ENCODE measurements at places on chromosomes 2 and 18.

DNA sequence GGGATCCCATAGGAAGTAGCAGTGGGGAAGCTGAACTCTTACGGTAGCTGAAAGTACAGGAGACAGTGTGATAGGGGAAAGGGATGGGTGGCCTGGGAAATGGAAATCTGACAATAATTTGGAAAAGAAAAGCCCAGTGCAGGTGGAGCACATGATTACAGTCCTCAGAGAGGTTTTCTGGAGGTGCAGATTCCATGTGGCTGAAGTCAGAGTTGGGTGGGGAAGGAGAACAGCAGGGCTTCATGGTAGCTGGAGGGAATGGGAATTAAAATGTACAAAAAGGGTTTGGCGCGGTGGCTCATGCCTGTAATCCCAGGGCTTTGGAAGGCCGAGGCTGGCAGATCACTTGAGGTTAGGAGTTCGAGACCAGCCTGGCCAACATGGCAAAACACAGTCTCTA lies 12.2 kb downstream of the HRH4 start:
- DNase-seq, result no peak

- no peak for DNase-seq
Measured at GRCh38 chr2:190961918-190962487, 52.0 kb downstream of the STAT1 start.

DNA sequence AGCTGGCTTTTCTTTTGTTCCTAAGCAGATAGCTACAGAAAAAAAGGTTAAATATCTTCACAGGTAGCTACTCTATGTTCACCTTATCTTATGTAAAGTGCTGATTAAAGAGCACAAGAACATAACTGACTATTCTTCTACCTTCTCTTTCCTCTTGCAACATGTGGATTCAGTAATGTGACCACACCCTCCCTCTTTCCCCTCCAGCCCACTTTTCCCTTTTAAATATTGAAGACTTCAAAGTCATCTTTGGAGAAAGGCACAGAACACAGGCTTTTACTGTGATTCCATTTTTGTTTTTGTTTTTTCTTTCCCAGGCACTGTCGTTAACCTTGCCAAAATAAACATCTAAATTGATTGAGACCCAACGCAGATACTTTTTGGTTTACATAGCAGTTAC lies 418.1 kb upstream of the CDH20 start:
- no peak for DNase-seq

DNA sequence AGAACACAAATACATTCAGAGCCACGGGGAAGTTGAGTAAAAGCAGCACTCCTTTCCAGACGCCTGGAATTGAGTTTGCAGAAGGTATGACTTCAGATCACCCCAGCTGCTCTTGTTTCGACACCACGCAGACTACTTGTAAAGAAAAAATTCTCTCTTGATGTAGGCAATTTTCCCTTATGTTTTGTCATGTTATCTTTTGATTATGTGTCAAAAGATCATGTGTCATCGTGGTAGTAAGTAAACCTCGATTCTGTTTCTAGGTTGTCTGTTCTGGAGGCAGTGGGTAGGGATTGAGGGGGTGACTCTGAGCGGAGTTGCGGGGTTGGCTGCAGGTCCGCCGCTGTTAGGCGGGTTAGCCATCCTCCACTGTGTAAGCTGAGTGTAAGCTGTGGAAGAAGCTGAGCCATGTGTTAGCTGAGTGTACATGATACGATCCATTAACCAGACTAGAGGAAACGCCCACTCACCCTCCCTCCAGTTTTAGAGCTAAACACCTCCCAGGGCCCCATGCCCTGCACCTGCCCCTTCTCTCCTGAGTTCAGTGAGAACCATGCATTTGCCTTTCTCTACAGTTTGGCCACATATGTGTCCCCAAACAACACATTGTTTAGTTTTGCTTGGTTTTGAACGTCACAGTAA lies 181.8 kb downstream of the SNTG2 start:
- no peak for DNase-seq

GRCh38 chr18:25186871-25187270 lies 165.1 kb downstream of the ZNF521 start:
- DNase-seq, result no peak

Measured in CD4-positive, alpha-beta T cell treated with Interferon gamma for 1 hour (primary cell).